ENCODE measurements at places on chromosomes 12 and 14. TPM values are rescaled to one million over a fixed set of nuclear protein-coding genes. Genes with fewer than 3 reads are reported as not detected.

The CDH24 gene
- 5.7 TPM for total RNA-seq

DNA sequence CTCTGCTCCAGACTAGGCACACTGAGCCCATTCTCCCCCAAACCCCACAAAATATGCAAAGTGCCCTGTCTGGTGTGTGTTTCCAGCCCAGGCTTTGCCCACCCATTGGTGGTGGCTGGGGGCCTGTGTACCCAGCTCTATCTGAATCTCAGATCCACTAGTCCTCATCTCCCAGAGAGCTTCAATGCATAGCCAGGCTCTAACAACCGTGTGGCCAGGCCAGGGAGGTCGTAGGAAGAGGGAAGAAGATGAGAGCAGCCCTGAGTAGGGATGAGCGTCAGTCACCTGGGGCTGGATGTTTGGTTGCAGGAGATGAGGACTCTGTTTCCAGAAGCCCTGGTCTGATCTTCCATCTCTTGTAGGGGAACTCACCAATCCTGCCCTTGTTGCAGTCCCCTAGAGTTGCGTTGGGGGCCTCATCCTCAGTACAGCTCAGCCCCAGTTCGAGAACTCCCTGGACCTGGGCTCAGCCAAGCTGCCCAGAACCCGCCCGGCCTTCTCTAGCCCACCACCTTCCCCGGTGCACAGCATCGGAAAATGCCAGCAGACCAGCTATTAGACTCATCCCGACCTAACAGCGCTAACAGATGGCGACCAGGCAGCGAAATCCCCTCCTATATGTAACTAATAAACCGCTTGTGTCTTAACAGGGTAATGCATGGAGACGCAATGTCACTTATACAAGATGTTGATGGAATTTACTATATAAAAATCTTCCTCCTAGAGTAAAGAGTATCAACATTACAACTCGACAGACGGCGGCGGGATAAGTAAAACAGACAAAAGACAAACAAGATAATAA, 3.2 kb upstream of the LHX5 start:
- DNase-seq, result no peak

- DNase-seq, result no peak
Measured at GRCh38 chr14:93490001-93490400, 59.3 kb downstream of the UNC79 start.

The MOAP1 gene
- total RNA-seq, result 23.4 TPM

DNA sequence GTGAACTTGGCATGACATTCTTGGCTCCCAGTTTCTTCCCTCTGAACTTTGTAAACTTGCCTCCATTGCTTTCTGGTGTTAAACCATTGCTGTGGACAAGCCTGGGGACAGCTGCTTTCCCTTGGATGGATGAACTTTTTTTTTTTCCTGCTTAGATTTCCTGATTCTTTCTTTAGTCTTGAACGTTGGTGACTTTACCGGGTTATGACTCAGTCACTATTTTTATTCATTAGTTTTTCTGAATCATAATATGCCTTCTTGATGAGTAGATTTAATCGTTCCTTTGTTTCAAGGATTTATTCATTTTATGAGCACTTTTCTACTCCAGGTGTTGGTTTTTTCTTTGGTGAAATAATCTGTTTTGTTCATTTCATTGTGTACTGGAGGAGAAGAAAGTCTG, 155.0 kb upstream of the RTL1 start:
- DNase-seq, result no peak

The ACSM4 gene
- total RNA-seq, result not detected

DNA sequence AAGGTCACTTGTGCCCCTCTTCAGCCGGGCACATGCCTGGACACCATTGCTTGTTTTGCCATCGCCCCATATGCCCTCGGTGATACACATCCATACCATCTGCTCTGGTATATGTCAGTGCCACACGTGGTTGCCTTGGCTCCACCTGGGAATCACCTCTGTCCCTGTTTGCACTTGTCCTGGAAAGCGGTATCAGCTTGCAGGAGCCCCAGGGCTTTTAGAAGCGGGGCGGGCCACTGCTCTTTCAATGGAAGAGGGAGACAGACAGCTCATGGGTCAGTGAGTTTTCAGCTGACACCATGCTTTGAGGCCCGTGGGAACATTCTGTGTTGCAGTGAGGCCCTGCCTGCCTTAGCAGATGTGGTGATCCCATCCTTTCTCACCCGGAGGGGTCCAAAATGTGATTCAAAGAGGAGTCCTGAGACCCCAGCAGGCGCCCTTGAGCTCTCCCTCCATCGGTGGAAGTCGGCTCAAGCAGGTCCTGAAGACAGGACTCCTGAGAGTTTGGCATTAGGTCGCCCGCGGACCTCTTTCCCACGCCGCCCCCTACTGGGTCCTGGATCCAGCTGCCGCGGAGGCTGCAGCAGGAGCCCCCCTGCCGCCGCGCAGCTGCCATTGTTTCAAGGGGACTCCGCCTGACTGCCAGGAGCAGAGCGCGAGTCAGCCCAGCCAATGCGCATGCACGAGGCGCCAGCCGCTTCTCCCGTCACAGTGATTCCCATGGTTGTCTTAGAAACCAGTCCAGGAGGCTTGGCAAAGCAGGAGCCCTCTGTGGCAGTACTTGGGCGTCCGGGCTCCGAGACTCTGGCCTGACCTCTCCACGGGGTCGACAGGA, 773.2 kb upstream of the ALG10B start:
- no peak for DNase-seq

- peak; percentile 93 for DNase-seq
Measured at GRCh38 chr12:401235-402028, at the start of gene CCDC77. CCDC77 (plus strand) TSS chr12:401644; CDS start chr12:409384, 7,740 bp downstream.

DNA sequence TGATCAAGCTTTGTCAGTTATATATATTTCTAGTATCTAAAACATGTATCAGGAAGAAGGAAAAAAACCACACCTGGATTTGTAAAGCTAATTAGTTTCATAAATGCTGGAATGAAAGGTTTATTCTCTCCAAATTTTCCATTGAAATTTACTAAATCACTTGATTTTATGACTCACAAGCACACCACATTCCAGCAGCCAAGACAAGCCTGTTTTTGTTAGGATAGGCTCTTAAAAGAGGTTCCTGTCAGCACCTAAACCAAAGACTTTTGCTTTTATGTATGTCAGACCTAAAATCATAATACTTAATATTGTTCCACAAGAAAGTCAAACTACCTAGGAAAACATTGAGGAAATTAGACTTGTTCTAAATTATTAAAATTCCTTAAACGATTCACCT, 85.3 kb upstream of the PAWR start:
- no peak for DNase-seq

GRCh38 chr12:63250486-63250885, 99.5 kb upstream of the AVPR1A start:
- peak; percentile 11 for DNase-seq

The MSRB3 gene
- 1.5 TPM for total RNA-seq

The KRT73 gene
- not detected for total RNA-seq

DNA sequence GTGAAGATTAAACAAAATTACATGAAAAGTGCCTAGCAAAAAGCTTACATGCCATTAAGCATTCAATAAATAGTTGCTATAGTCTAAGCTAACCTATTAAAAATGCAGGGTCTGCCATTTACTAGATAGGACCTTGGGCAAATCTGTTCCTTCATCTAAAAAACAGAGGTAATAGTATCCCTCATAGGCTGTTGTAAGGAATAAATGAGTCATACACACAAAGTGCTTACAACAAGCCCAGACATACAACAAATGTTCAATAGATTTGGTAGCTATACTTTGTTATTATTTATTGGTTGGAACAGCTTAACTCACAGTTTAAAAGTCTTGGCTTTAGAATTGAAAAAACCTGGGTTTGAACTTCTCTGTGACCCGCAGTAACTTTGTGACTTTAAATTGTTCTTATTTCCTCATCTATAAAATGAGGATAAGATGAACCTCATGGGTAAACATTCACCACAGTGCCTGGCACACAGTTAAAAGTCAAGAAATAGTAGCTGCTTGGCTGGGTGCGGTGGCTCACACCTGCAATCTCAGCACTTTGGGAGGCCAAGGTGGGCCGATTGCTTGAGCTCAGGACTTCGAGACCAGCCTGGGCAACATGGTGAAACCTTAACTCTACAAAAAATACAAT, 24.7 kb downstream of the HEATR5A start:
- DNase-seq, result no peak

DNA sequence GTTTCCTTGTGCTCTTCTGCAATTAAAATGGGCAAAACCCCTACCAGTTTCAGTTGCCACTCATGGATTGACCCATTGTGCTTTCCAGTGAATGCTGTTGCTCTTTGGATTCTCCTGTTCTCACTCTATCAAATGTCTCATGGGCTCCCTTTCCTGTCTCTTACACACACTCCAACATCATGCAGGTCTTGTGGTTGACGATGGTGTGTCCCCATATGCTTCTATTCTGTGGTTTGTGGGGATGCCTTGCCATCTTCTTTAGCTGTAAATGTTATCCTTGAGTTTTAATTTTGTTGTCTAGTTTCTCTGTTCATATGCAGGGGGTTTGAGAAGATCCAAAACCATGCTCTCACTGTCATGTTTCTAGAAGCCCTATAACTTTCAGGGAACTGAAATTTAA, 31.9 kb upstream of the FBXO34 start:
- DNase-seq, result no peak

- DNase-seq, result no peak
Measured at GRCh38 chr14:104395276-104395675, 184.3 kb upstream of the C14orf180 start.

DNA sequence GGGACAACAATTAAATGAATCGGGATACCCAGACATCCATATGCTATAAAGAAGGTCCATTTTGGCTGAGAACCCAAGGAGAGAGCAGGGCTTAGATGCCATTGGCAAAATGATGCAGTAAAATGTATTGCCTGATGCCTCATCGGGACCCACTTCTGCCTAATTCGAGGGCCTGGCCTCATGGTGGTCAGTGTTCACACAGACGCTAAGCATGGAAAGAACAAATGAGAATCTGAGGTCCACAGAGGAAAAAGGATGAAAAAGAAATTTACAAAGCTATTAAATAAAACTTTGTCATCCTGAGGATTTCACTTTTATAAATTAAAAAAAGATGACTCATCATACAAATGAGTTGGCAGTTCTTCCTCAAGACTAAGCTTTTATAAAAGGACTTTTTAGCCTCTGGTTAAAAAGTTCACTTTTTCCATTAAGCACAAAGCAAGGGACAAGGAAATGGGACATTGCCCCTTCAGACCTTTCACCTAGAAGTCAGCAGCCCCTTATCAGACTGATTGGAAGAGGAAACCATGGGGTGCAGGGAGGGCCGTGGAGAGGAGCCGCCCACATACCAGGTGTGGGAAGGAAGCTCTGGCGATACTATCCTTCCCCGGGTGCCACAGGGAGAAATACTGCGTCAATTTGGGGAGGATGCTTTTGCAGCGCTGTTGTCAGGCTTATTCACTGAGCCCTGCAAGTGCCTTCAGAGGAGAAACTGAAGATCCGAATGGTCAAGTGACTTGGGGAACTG, 176.0 kb downstream of the EGLN3 start:
- no peak for DNase-seq

The AREL1 gene
- total RNA-seq, result 40.3 TPM

The HIP1R gene
- total RNA-seq, result 234 TPM

- DNase-seq, result no peak
Measured at GRCh38 chr12:101200824-101201223, 9.2 kb downstream of the SLC5A8 start.

GRCh38 chr14:100341301-100342031, 18.3 kb downstream of the SLC25A47 start:
- DNase-seq, result no peak

The INSM2 gene
- total RNA-seq, result not detected

GRCh38 chr12:104701756-104702155, 245.0 kb downstream of the CHST11 start:
- DNase-seq, result no peak

GRCh38 chr14:88195676-88196075, 127.4 kb downstream of the KCNK10 start:
- DNase-seq, result no peak

The FOXM1 gene
- total RNA-seq, result 103 TPM

GRCh38 chr12:11797317-11797913, 147.9 kb downstream of the ETV6 start:
- DNase-seq, result no peak

The CPM gene
- total RNA-seq, result 11.9 TPM

The OVCH1 gene
- total RNA-seq, result not detected

Measured in Calu3 (cell line).